ENCODE measurements at places on chromosomes 5 and 9. TPM values are rescaled to one million over a fixed set of nuclear protein-coding genes. Genes with fewer than 3 reads are reported as not detected.

Gene MFAP3
- 23.1 TPM for total RNA-seq

Gene SOHLH1
- total RNA-seq = not detected

Gene PAPPA
- 2.9 TPM for total RNA-seq

Gene ALDH7A1
- 33.6 TPM for total RNA-seq

Gene SLC6A3
- total RNA-seq = 0.52 TPM

Gene GFI1B
- 2.2 TPM for total RNA-seq

DNA sequence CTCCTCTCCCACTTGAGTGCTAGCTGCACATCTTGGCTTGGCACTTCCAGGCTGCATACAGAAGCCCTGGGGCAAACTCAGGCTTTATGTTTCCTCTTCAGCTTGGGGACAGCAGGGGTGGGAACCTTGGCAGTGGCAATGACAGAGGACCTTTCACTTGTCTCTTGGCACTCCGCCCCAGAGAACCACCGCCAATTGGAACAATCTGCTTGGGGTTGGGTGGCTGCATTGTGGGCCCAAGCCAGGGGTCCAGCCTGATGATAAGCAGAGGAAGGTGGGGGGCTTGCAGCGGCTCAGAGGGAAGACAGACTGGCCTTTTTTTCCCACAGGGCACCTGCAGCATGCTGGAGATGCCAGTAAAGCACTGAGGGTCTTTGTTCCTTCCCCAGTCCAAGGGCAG, 179.0 kb upstream of the NMUR2 start:
- no peaks in the 10 kb centered on the region for H3K27me3 ChIP-seq
- DNase-seq = no peak
- H3K36me3 ChIP-seq = no peaks in the 10 kb centered on the region
- H3K27ac ChIP-seq = no peak overlapping the region

- no peak for DNase-seq
- peaks cover 13% of the 10 kb centered on the region for H3K4me1 ChIP-seq
- H3K36me3 ChIP-seq = no peaks in the 10 kb centered on the region
- H3K27me3 ChIP-seq = no peaks in the 10 kb centered on the region
These were observed 849 bp upstream of the IFT74 start for GRCh38 chr9:26955222-26955903.

DNA sequence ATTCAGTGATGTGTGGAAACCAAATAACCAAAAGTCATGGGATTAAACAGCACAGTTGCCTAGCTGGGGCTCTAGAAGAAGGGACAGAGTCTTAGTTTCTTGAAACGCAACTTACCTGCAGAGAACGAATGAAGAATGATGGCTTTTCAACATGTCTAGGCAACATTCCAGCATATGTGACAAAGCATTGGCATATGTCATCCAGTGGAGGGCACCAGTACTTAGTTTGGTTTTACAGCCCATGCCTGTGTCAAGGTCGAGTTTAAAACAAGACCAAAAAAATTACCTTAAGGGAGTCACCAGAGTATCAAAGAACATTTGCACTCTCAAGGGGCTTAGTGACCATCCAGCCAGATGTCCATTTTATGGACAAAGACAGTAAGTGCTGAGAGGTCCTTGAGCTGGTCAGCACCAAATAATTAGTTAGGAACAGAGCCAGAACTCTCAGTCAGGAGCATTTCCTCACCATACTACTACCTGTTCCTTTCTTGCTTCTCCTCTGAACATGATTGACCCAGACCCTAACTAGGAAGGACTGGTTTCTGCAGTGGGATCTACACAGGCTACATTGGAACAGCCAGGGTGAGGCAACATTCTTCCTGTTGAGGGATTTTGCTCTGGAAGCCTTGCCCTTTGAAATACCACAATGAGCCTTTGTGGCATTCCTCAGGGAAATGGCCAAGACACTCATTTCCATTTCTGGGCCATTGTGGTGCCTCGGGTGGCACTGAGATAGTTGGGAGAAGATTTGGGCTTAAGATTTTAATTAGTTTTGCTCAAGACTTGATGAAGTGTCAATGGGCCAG, 75.4 kb upstream of the ANKH start:
- no peaks in the 10 kb centered on the region for H3K27me3 ChIP-seq
- H3K27ac ChIP-seq = no peak overlapping the region
- no peak for DNase-seq
- no peaks in the 10 kb centered on the region for H3K36me3 ChIP-seq
- H3K4me1 ChIP-seq = no peaks in the 10 kb centered on the region
- no peak overlapping the region for H3K4me3 ChIP-seq

DNA sequence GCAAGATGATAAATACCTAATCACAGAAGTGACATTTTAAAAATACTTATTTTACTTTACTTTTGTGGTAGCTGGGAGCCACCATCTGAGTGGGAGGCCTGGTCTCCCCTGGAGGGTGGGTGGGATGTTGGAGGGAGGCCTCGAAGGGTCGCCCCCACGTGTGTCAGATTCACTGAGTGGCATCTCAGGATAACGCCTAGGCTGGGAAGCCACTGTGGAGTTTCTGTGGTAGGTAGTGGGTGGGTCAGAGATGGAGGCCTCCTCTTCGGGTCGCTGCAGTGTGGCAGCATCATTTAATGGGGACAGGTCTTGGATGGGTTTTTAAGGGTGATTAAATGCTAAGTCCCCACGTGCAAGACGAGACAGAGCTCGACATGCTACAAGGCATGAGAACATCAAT, 1154.8 kb upstream of the CDH18 start:
- no peak for DNase-seq
- no peaks in the 10 kb centered on the region for H3K27me3 ChIP-seq
- H3K27ac ChIP-seq = no peak overlapping the region
- H3K36me3 ChIP-seq = no peaks in the 10 kb centered on the region
- no peak overlapping the region for H3K4me3 ChIP-seq

DNA sequence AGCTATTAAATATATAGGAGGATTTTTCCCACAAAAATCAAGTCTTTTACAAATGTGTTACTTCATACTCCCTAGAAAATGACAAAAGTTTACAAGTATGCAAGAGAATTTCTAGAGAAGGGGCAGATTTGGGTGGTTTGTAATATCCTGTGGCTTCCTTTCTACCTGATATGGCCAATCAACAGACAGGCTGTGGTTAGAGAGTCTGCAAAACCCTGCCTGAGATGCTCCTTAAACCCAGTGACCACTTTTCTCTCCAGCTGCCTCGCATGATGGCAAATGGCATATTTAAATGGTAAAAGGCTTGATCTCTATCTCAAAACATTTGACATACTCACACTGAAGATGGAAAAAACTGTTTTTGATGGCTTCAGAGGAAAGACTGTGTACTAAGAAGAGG, 550.1 kb upstream of the ZNF462 start:
- no peak for DNase-seq
- H3K27me3 ChIP-seq = no peaks in the 10 kb centered on the region
- H3K36me3 ChIP-seq = no peaks in the 10 kb centered on the region
- H3K4me1 ChIP-seq = no peaks in the 10 kb centered on the region
- no peak overlapping the region for H3K27ac ChIP-seq

DNA sequence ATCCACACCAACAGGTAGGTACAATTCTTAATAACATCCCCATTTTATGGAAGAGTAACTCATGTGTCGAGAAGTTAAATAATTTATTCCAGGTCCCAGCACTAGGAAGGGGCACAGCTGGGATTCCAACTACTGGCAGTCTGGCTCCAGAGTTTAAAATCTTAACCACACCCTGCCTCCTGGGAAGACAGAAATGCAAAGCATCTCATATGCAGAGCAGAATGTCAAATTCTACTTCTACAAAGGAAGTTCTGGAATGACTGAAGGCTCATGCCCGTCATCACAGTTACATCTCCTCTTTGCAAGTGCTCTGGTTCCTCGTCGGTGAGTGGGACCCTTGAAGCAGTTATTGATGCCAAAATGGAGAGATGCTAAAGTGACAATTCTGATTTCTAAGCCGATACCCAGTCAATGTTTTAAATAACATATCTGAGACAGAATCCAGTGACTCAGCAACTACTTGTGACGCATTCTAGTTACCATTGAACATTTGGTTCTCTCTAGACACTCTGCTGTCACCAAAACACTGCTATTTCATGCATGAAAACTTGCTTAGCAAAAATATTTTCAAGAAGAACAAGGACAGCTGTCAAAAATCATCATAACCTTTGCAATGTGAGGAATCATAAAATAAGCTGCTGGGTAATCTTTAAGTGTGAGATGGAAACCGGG, 412.7 kb downstream of the CTNND2 start:
- no peak for DNase-seq
- no peaks in the 10 kb centered on the region for H3K27me3 ChIP-seq
- no peak overlapping the region for H3K4me3 ChIP-seq
- H3K4me1 ChIP-seq = no peaks in the 10 kb centered on the region
- H3K36me3 ChIP-seq = no peaks in the 10 kb centered on the region

- H3K27me3 ChIP-seq = no peaks in the 10 kb centered on the region
- no peak overlapping the region for H3K27ac ChIP-seq
- no peaks in the 10 kb centered on the region for H3K36me3 ChIP-seq
These were observed 19.2 kb downstream of the RNF180 start for GRCh38 chr5:64184832-64185231.

- H3K4me1 ChIP-seq = no peaks in the 10 kb centered on the region
- H3K27ac ChIP-seq = no peak overlapping the region
- H3K36me3 ChIP-seq = no peaks in the 10 kb centered on the region
- no peaks in the 10 kb centered on the region for H3K27me3 ChIP-seq
- no peak for DNase-seq
- H3K4me3 ChIP-seq = no peak overlapping the region
These were observed 379.8 kb downstream of the SPOCK1 start for GRCh38 chr5:137119321-137119720.

GRCh38 chr9:137387891-137388560, 34.9 kb downstream of the EXD3 start:
- peak; percentile 77 for DNase-seq
- no peaks in the 10 kb centered on the region for H3K36me3 ChIP-seq
- H3K27me3 ChIP-seq = no peaks in the 10 kb centered on the region
- no peak overlapping the region for H3K4me3 ChIP-seq
- peak overlapping the region; percentile 80 for H3K27ac ChIP-seq

DNA sequence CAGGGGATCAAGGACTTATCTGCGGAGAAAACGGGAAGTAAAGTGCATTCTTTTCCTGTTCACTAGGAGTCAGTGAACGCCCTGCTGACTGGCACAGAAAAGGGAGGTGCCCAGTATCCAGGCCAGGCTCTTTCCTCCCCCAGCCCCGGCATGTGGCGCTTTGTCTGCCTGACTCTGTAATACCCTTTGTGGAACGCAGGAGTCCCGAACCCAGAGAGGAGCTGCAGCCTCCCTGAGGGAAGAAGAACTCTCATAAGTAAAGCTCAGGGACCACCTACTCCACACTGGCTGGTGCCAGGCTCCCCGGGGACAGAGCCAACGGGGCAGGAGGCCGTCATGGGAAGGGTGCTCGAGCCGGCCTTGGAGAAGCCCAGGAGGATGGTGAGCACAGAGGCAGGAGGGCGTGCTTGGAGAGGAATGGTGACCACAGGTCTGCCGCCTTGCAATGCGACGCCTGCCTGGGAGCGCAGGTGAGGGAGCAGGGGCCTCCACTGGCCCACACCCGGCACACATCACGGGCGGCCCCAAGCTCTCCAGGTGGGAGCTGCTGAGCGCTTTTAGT, 31.5 kb downstream of the VAV2 start:
- H3K4me3 ChIP-seq = no peak overlapping the region
- peak overlapping the region; percentile 67 for H3K27ac ChIP-seq
- no peaks in the 10 kb centered on the region for H3K36me3 ChIP-seq
- peaks cover 50% of the 10 kb centered on the region for H3K4me1 ChIP-seq
- no peaks in the 10 kb centered on the region for H3K27me3 ChIP-seq
- DNase-seq = peak; percentile 70

- no peaks in the 10 kb centered on the region for H3K4me1 ChIP-seq
- H3K27ac ChIP-seq = no peak overlapping the region
- no peak overlapping the region for H3K4me3 ChIP-seq
- H3K36me3 ChIP-seq = no peaks in the 10 kb centered on the region
- H3K27me3 ChIP-seq = no peaks in the 10 kb centered on the region
These were observed 36.0 kb upstream of the PITX1 start for GRCh38 chr5:135069895-135070657.

DNA sequence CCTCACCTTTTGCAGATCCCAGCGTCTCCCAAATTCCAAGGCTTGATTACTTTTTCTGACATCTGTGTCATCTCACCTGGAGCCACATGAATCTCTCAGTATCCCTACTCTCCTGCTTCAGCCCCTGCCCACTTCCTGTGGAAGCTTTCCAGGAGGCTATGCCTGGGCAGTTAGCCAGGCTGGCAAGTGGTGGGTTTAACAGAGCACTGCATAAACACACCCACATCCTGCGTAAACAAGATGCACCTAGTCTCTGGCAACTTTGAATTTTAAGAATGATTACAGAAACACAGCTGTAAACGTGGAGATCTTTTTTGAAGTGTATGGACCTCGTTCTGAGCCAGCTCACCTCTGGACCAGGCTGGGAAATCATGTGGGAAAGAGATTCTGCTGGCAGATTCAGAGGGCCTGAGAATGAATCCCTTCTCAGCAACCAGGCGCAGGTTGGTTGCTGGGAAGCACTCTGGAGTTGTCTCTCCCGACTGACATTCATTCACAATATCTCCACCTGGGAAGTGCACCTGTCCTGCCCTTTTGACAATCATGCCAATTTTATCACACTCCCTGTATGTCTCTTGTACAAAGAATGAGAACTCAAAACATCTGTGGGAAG, 55.7 kb upstream of the FANCC start:
- no peaks in the 10 kb centered on the region for H3K4me1 ChIP-seq
- no peaks in the 10 kb centered on the region for H3K36me3 ChIP-seq
- H3K27me3 ChIP-seq = no peaks in the 10 kb centered on the region
- DNase-seq = no peak
- no peak overlapping the region for H3K4me3 ChIP-seq

GRCh38 chr9:14529629-14530028, 163.6 kb downstream of the ZDHHC21 start:
- H3K27me3 ChIP-seq = no peaks in the 10 kb centered on the region
- H3K36me3 ChIP-seq = no peaks in the 10 kb centered on the region
- DNase-seq = no peak
- H3K27ac ChIP-seq = no peak overlapping the region
